Activated T-helper 9 cell treated with anti-CD3 and anti-CD28 coated beads, Interleukin-2, amount 50 U/mL, for 16 hours (primary cell): ENCODE measurements at places on chromosomes 16 and 17.

- no peak for DNase-seq
Measured at GRCh38 chr16:19393226-19394111, 24.2 kb upstream of the TMC5 start.

GRCh38 chr16:1654505-1655268 lies 23.4 kb upstream of the JPT2 start:
- DNase-seq: no peak

DNA sequence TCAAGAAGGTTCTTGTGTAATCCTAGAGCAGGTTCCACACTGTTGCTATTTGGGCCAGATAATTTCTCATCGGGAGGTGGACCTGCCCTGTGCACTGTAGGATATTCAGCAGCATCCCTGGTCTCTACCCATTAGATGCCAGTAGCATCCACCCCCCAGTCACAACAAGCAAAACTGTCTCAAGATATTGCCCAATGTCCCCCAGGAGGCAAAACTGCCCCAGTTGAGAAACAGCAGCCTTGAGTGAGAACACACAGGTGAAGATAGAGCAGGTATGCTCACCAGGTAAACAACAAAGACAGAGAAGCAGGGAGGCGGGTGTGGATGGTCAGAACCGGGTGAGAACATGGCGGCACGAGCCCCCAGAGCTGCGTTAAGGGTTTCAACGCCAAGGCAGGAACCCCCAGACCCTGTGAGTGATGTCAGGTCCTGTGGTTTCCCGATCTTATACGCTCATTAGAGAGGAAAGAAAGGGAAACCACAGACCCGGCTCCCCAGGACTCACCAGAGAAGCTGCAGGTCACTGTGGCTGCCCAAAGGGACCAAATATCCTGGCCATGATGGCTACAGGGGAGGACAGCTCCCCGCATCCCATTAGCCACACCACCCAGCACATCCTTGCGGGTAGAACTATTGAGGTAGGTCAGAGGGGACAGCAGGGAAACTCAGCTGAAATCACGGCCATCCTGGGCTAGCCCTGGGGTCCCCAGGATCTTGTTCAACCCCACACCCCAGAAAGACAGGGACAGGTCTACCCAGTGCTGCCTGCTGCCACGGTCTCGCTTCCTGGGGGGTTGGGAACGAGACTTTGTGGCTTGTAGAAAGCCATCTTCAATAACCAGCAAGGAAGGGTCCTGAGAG lies 21.2 kb downstream of the CDC42EP4 start:
- DNase-seq: no peak

- DNase-seq: no peak
Measured at GRCh38 chr17:49915260-49915659, 53.7 kb upstream of the DLX4 start.

DNA sequence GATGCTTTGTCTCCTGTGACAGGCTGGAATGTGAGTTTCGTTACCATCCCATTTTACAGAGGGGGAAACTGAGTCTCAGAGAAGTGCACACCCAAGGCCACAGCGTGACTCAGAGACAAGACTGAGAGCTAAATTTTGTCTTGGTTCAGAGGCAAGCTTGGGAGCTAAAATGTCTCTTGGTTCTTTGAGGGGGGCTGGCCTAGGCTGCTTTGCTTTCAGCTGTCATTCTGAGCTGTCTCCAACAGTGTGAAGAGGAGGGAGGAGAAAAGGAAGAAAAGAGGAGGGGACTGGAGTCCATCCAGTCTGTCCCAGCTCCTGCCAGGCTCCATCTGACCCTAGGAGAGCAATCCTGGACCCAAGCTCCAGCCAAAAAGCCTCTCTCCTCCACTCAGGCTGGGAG lies at the start of gene CLEC19A:
TSS of gene CLEC19A (plus strand) at position 301 of the 400 bp plus-strand sequence. CDS start 121 bp downstream, outside the sequence.
- DNase-seq: no peak

GRCh38 chr17:11986942-11987329 lies 10.3 kb downstream of the ZNF18 start:
- no peak for DNase-seq

DNA sequence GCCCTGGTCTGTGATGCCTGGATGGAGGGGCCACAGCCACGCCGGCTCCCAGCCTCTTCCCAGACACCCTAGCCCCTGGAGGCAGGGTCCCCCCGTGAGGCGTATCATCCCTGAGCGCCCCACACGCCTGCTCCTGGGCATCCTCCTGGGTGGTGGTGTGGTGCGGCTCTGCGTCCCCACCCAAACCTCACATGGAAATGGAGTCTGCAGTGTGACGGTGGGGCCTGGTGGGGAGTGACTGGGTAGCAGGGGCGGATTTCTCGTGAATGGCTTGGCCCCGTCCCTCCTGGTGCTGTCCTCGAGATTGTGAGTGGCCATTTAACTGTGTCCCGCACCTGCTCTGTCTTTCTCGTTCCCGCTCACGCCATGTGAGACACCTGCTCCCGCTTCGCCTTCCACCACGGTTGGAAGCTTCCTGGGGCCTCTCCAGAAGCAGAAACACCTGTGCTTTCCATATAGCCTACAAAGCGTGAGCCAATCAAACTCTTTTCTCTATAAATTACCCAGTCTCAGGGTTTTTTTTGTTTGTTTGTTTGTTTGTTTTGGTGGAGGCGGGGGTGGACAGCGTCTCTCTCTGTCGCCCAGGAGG lies 5.9 kb upstream of the SSTR5 start:
- no peak for DNase-seq

GRCh38 chr16:27355610-27356009 lies 41.8 kb downstream of the IL4R start:
- peak; percentile 22 for DNase-seq

GRCh38 chr16:65410801-65411200 lies 288.9 kb upstream of the CDH11 start:
- no peak for DNase-seq

GRCh38 chr16:75836347-75837010 lies 110.2 kb upstream of the CPHXL start:
- no peak for DNase-seq

DNA sequence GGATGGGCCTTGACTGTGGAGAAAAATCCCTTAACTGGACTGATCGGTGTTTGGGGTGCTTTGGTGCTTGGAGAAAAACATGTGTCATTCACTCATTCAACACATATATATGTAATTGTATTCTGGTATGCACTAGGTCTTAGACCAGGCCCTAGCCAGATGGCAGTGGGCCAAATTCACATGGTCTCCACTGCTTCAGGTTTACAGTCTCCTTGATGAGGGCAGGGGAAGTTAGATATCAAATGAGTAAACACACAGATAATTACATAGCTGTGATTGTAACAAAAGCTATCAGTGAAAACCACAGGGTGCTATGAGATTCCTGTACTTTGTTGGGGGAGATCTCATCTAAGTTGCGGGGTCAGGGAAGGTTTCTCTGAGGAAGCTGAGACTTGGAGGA lies 78.8 kb downstream of the WWP2 start:
- DNase-seq: no peak

GRCh38 chr17:62134397-62134796 lies 69.3 kb upstream of the MED13 start:
- no peak for DNase-seq

GRCh38 chr17:76543482-76543825 lies 3.6 kb downstream of the PRCD start:
- no peak for DNase-seq

GRCh38 chr17:10728331-10728892 lies 1.4 kb downstream of the TMEM220 start:
- DNase-seq: no peak
